ENCODE measurements at places on chromosomes 4 and X.

DNA sequence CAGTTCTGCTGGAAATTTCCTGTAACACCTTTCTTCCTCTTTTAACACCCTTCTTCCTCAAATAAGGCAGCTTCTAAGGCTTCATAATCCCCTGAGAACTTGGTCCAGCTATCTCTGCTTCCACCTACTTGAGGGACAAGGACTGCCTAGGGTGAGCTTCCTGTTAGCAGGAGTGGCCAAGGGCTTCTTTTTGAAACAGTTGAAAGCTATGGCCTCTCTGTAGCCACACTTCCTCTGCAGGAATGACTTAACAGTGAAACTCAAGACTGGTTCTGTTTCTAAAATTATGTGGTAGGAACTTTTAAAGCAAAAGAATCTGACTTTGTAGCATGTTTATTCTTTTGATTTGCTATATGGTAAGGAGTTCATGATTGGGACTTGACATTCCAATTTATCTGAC, 108.5 kb upstream of the WDR1 start:
- no peak for DNase-seq

DNA sequence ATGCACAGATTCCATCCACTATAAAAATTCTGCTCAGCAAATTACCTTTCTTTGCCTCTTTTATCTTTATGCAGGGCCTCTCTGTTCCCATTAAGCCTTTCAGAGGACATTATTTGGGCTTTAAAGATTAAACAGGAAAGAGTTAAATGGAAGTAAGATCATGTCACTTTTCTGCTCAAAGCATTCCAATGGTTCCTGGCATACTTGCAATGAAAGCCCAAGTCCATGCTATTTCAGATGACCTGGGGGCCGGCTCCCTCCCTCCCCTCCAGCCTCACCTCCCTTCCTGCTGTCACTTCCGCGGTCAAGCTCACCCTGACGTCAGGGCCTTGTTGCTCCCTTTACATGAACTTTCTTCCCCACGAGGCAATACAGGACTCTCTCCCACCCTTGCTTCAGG, 125.5 kb downstream of the C4orf51 start:
- DNase-seq, result no peak

DNA sequence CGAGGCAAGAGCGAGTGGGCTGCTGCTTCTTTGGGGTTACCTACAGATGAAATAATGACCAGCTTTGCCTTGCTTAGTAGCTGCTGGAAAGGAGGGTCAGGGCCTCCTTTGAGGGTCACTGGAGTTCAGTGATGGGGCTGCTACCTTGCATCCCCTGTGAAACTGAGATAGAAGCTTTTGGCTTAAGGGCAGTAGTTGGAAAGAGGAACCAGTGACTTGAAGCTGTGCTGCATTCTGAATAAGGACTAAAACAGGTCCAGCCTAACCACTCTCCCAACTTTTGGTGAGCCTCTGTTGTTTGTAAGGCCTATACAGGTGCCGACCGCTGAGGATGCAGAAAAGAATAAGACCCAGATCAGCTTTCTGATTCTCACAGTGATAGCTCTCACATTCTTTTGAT, 41.2 kb downstream of the RASL11B start:
- DNase-seq, result no peak

- DNase-seq, result peak; percentile 84
Observed at GRCh38 chr4:74038425-74039314, at the start of gene CXCL3. Gene CXCL3, minus strand, starts transcription at chr4:74038689. Its CDS starts 78 bp downstream, at chr4:74038611.

- DNase-seq, result no peak
Observed at GRCh38 chrX:39845233-39845632, 252.5 kb downstream of the BCOR start.

DNA sequence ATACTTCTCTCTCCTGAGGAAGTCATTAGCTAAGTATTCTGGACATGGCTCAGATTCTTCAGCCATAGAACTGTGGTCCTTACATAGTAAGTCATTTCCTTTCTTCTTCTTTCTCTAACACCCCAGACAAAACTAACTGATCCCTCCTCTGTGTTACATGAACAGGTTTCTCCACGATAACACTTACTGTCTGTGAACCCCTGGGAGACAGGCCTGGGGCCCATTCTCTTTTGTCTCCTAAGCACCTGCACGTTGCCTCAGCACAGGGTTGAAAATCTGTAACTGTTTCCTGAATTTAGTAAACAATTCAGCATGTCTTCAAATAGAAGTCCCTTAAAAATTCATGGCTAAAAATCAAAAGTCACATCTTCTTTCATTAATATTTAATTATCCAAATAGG, 24.7 kb downstream of the APBB2 start:
- DNase-seq, result no peak

DNA sequence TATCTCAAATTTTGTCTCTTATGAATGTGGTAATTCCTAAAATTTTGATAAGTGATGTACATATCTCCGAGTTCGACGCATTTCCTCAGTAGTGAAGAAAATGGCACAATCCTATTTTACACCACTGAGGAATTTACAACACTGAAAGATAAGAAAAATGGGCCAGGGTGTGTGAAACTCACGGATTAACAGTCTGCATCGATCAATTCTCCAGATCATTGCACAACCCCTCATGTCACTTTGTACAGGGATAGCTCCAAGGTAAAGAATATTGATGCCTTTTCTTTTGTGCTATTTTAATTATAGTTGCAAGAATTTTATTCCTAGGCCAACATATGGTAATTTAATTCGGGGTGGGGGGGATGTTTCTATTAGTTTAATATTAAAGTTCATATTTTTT, 268.7 kb upstream of the VCX3A start:
- no peak for DNase-seq

GRCh38 chrX:20973038-20973437, 401.2 kb upstream of the CNKSR2 start:
- no peak for DNase-seq

- no peak for DNase-seq
Observed at GRCh38 chrX:104918122-104918521, 302.4 kb downstream of the TEX13A start.

- DNase-seq, result no peak
Observed at GRCh38 chr4:108148316-108148715, 20.4 kb downstream of the LEF1 start.

GRCh38 chr4:98722000-98722399, 63.6 kb upstream of the TSPAN5 start:
- no peak for DNase-seq

- DNase-seq, result no peak
Observed at GRCh38 chrX:154402622-154403127, 4.5 kb downstream of the RPL10 start.

DNA sequence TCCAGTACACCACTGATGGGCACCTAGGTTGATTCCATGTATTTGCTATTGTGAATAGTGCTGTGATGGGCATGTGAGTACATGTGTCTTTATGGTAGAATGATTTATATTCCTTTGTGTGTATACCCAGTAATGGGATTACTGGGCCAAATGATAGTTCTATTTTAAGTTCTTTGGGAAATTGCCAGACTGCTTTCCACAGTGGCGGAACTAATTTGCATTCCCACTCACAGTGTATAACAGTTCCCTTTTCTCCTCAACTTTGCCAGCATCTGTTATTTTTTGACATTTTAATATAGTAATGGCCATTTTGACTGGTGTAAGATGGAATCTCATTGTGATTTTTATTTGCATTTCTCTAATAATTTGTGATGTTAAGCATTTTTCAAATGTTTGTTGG, 25.9 kb downstream of the CC2D2A start:
- DNase-seq, result no peak

GRCh38 chr4:118760092-118760491, 74.9 kb downstream of the METTL14 start:
- DNase-seq, result no peak
